Activated CD4-positive, alpha-beta T cell treated with anti-CD3 and anti-CD28 coated beads, Interleukin-2, amount 50 U/mL, for 4 hours (primary cell): ENCODE measurements at places on chromosomes 3 and 15.

- DNase-seq: peak; percentile 75
Observed at GRCh38 chr15:70488002-70488605, 275.3 kb downstream of the UACA start.

- DNase-seq: no peak
Observed at GRCh38 chr3:100968932-100969906, 24.0 kb downstream of the ABI3BP start.

- DNase-seq: no peak
Observed at GRCh38 chr3:62676689-62677271, 198.4 kb downstream of the CADPS start.

DNA sequence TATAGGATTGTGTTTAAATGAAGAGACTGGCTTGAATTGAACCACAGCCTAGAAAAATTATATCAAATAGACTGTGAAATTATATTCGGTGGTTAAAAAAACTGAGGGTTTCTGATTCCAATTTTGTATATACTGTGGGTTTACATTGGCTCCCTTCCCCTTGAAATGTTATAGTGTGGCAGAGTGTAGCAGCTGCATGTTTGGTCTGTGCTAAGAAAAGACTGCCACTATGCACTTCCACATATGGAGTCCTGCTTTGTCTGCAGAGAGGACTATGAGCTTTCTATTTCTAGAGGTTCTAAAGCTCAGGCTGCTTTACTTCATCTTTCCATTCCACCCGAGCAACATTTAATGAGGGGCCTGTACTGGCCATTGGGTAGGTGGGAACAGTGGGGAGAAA is 112.3 kb downstream of the P3H2 start:
- no peak for DNase-seq

- no peak for DNase-seq
Observed at GRCh38 chr15:100332231-100332630, 9.5 kb downstream of the ADAMTS17 start.

GRCh38 chr3:86229775-86230094 is 761.2 kb downstream of the VGLL3 start:
- no peak for DNase-seq

GRCh38 chr3:106534206-106534605 is 665.4 kb upstream of the CBLB start:
- peak; percentile 42 for DNase-seq
